ENCODE measurements at places on chromosomes 5 and 9.

GRCh38 chr5:133552925-133553525, 59.3 kb downstream of the FSTL4 start:
- peak; percentile 51 for DNase-seq

- no peak for DNase-seq
These were observed 201.9 kb downstream of the ARHGAP26 start for GRCh38 chr5:142972064-142972570.

GRCh38 chr5:65663804-65664521, 39.1 kb downstream of the SHLD3 start:
- DNase-seq, result peak; percentile 11

GRCh38 chr9:110058304-110058953, 149.5 kb downstream of the C9orf152 start:
- peak; percentile 40 for DNase-seq

DNA sequence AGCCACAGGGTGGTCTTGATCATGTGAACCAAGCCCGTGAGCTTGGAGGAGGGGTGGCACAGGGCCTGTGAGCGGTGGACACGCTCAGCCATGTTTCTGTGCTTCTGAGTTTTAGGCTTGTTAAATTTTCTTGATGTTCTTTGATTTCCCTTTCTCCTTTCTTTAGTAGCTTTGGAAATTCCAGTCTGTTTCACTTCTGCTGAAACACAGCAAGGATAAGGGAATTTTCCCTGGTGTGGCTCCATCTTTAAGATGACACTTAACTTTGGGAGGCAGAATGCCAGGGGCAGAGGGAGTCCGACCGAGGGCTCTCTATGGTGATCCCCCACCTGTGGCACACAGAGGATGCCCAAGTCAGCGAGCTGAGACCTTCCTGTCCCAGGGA, 29.7 kb upstream of the BASP1 start:
- no peak for DNase-seq

DNA sequence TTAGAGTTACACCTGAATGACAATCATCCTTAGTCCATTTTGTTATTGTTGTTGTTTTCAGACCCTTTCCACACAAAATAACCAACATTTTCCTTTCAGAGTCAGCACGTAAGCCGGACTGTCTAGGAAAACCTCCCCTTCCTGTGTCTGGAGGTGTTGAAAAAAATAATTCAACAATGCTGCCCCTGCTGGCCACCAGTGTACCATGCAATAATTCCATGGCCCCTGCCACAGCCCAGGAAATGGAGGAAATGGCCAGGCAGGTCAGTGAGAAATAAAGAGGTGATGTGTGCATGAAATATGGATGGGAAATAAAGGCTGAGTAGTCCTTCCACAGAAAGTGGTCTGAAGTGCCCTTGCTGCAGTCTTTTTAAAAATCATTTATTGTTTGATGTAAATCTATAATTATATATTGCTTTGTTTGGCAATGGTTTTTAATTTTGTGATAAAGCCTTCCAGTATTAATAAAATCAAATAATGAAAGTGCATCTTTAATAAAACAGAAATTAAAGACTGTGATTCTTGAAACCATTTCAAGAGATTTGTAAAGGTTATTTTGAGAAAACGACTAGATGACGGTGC, 152.8 kb upstream of the PAPPA start:
- DNase-seq, result no peak

- no peak for DNase-seq
These were observed 979.1 kb upstream of the CTNND2 start for GRCh38 chr5:12883395-12883794.

Data from iris pigment epithelial cell (primary cell).